ENCODE measurements at places on chromosomes 1 and 21. TPM values are rescaled to one million over a fixed set of nuclear protein-coding genes. Genes with fewer than 3 reads are reported as not detected.

The RNF223 gene
- total RNA-seq: 1.3 TPM

The UBASH3A gene
- total RNA-seq: not detected

The OR6K2 gene
- total RNA-seq: not detected

The CD2 gene
- not detected for total RNA-seq

The IGSF21 gene
- total RNA-seq: not detected

The WNT4 gene
- total RNA-seq: 5.8 TPM

The CD160 gene
- not detected for total RNA-seq

The UBL4B gene
- total RNA-seq: not detected

The HTR6 gene
- not detected for total RNA-seq

Measured in airway epithelial cell (primary cell).